Stimulated activated CD4-positive, alpha-beta T cell treated with anti-CD3 and anti-CD28 coated beads, Interleukin-4, amount 100 ng/mL, for 4 hours (primary cell): ENCODE measurements at places on chromosomes 6 and 20.

DNA sequence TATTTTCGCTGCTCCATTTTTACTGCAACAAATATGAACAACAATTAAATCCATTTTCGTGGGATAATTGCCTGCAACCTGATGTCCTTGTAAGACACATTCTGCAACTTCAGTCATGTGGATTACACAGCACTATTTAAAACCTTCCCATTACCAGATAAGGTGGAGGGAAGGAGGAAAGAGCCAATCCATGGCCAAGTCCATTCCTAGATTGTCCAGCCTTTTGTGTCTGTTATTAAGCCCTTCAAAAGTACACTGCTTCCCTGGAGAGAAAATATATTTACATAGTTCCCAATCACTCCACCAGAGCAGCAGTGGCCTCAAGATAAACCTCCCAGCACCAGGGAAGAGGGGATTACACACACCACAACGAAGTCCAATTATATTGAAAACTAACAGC lies 347.9 kb downstream of the CDH26 start:
- no peak for DNase-seq

DNA sequence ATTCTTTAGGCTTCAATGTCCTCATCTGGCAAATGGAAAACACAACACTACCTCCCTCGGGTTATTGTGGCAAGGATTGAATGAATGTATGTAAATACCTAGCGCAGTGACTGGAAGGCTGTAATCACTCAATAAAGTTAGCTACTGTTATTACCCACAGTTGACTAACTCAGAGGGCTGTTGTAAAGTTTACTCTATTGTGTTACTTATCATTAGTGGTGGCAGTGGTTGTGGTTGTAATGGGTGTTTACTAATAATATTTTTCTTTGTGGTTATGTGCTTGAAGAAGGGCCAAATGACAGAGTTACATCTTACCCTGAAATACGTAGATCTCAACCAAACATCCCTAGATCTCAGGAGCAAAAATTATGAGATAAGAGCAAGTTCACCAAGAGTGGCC lies 42.0 kb upstream of the PXDC1 start:
- DNase-seq, result no peak

GRCh38 chr6:10831609-10832008 lies 6.7 kb downstream of the MAK start:
- no peak for DNase-seq

GRCh38 chr20:44836601-44837120 lies 26.3 kb upstream of the RIMS4 start:
- DNase-seq, result no peak

GRCh38 chr6:127460465-127460864 lies 1.3 kb upstream of the KIAA0408 start:
- no peak for DNase-seq

- DNase-seq, result no peak
These were observed 758.3 kb downstream of the HDGFL1 start for GRCh38 chr6:23327621-23328020.

GRCh38 chr20:19889011-19889953 lies 127.9 kb upstream of the NAA20 start:
- DNase-seq, result no peak

GRCh38 chr6:10465629-10466499 lies 51.0 kb upstream of the TFAP2A start:
- no peak for DNase-seq

- no peak for DNase-seq
These were observed 171.8 kb upstream of the AKAP12 start for GRCh38 chr6:151067684-151068596.

GRCh38 chr20:53672484-53673129 lies 79.0 kb upstream of the ZNF217 start:
- DNase-seq, result no peak

DNA sequence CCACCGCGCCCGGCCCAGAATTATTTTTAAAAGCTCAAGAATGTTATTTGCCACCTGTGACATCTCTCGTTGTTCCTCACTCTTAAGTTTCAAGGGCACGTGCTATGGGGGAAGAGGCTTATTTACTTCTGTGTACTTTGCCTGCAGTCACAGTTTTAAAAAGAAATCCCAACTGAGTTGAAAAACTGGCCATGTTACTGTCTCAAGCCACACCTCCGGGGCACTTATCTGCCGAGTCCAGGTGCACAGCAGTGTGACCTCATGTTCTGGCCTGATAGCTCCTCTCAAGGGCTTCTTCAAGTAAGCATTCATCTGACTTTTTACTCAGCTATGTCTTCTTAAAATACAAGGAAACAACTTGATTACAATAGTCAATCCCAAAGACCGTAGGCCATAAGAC lies 34.5 kb downstream of the SHLD1 start:
- no peak for DNase-seq

- no peak for DNase-seq
These were observed 233.5 kb upstream of the AGPAT4 start for GRCh38 chr6:161507375-161507774.

- DNase-seq, result no peak
These were observed 17.4 kb downstream of the ITPR3 start for GRCh38 chr6:33638556-33638955.

DNA sequence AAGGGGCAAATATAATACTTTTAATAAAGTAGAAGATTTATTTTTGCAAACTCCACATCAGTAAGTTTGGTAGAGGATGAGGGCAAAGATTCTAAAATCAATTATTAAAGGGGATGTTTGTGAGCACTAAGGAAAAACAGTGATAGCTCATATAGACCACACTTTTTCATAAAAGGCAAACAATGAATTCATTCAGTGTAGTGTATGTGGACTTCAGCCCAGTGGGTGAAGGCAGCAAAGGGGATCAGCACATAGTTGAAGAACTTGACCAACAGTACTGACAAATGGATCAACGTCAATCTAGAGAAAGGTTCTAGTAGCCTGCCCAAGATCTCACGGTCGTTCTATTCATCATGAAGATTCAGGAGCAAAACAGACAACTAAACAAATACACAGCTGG lies 45.3 kb downstream of the MAK start:
- no peak for DNase-seq

DNA sequence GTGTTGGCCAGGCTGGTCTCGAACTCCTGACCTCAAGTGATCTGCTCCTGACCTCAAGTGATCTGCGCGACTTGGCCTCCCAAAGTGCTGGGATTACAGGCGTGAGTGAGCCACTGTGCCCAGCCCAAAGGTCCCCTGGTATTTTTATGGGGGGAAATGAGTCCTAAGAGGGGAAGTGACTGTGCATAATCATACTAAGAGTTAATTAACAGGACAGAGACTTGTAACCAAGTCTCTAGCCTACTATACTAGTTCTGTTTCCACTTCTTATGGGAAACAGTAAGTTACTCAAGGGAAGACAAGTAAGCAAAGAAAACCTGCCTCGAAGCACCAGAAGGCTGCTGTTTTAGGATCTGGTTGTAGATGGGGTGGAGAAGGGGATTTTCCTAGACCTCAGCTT lies 27.9 kb downstream of the TCF15 start:
- DNase-seq, result no peak

DNA sequence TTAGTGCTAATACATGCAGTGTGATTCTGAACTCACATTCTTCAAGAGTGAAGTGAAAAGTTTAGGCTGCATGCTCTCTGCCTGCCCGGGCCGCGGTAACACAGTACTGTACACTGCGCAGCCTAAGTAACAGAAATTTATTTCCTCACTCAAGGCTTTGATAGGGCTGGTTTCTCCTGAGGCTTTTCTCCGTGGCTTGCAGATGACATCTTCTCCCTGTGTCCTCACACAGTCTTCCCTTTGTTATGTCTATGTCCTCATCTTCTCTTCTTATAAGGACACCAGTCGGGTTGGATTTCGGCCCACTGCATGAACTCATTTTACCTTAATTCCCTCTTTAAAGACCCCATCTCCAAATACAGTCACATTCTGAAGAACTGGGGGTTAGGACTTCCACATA lies 51.1 kb upstream of the TMEM170B start:
- no peak for DNase-seq

DNA sequence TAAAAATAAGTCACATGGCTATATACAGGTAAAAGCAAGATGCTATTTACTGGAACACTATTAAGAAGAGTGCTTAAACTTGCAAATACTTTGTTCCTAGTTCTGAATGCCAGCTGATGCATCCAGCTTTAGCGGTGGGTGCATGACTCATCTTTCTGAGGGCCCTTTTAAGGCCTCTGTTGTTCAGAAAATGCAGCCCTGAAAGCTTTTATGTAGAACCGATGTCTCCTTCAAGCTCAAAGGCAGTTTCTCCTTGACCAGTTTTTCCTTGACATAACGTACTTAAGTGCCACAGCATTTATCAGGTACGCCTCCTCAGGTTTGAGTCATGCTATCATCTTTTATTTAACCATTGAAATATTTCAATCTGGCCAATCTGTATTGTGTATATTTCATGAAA lies 82.8 kb downstream of the MLIP start:
- no peak for DNase-seq

- peak; percentile 54 for DNase-seq
These were observed 23.9 kb upstream of the ASXL1 start for GRCh38 chr20:32333988-32334885.

DNA sequence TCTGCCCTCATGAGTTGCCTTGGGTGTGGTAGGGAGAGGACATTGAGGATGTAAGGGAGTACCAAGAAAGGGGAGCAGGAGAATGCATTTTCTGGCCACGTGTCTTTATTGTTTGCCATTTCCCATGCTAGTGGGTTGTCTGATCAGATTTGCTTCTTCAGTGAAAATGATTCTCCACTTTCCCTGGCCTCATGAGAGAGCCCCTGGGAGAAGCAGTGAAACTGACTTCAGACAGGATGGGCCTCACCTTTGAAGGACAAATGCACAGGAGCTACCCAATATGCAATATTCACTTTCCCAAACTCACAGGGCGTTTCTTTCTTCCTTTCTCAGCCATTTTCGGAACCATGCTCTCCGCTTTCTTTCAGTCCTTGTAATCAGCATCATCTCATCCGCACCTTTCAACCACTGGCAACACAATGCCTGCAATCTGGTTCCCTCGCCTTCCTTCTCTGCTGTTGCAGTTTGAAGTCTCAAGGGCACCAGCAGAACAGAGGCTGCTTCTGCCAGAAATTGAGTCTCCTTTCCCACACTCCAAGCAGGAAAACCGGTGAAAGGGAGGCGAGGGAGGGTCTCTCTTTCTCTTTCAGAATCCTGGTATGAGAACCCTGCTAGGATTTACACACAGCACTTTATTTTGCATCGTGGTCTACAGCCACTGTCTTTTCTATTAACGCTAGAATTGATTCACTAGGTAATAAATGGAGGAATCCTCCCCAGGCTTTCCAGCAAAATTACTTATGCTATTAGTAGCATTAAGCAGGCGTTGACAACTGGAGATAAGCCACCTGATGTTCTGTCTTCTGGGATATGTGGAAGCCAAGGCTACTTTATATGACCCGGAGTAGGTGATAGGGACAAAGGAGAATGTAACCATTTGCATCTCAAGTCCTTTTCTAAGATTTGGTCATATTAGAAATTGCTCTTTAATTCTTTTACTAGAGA lies 62.0 kb upstream of the FAM184A start:
- no peak for DNase-seq

DNA sequence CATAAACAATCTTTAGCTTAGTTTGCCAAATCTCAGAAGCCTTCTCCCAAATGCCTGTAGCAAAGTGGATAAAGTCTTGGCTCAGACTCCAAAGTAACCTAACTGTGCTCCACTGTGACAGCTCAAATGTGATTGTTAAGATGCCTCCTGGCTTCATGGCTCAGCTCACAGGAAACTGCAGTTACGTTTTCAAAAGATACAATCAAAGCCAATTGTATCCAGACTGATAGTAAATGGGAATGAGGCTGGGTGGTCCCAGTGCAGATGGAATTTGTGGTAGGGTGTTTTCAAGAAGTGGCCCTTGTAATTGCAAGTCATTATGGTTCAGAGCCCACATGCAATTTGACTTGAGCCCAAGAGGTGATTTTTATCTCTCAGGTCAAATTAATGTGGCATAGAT lies 151.2 kb upstream of the TAB2 start:
- no peak for DNase-seq

DNA sequence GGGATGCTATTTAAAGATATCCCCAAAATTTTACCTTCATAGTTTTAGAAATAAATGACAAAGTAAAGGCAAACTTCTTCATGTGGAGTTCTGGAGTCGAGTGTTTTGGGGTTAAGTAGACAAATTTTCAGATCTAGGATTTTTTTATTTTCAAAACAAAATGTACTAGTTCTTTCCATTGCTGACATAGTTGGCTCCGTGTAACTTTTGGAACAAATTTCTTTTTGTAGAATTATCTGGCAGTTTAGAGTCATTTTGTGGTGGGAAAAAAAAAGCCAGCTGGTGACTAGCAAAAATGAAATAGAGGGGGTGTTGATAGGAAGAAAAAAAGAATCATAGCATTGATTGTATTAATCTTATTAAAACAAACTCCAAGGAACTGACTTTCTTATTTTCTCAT lies 131.6 kb upstream of the TCF21 start:
- DNase-seq, result no peak

GRCh38 chr6:44035621-44036020 lies 91.6 kb downstream of the MRPL14 start:
- DNase-seq, result no peak

DNA sequence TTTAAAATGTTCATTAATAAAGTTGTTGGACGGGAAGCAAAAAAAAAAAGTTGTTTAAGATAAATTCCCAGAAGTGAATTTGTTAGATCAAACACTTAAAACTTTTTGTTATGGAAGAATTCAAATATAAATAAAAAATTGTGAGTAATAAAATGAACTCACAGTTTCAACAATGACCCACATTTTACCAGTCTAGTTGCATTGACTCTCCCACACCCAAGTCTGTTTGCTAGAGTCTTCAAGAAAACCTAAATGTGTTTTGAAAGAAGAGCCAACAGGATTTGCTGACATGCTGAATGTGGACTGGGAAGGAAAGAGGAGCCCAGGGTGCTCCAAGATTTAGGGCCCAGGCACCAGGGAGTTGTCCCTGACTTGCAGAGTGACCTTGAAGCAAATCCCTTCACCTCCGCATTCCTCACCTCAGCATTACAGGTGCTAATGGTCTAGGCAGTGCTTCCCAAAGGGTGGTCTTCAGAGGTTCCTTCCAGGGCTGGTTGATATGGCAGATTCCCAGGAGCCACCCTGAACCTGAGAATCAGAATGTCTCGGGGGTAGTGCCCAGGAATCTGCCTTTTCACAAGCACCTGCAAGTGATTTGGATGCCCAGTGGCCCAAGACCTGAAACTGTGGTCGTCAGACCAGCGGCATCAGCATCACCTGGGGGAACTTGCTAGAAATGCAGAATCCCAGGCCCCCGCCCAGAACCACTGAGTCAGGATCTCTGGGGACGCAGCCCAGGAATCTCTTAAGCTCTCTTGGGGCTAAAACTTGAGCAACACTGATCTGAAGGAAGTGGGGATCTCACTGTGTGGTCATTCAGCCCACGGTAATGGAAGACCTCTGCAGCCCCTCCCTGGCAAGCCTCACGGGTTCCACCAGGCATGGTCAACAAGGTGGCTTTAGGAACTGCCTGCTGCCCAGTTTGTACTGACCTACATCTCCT lies 31.1 kb downstream of the POFUT1 start:
- no peak for DNase-seq

- DNase-seq, result no peak
These were observed 6.6 kb downstream of the GMPR start for GRCh38 chr6:16244869-16245451.

DNA sequence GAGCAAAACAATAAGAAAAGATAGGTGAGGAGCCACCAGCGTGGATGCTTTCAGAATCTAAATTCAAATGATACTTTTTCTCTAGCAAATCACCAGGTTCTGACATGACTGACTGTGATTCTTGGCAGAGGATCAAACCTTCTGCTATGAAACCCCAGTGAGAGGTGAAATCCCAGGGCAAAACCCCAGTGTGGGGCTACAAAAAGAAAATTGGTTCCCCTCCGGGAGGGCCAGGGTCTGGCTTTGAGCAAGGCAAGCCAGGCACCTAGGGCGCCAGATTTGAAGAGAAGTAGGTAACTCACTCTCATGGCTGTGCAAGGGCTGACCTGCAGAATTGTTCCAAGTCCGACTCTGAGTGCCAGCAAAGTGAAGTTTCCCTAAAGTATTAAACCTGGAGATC lies 20.2 kb upstream of the RALGAPA2 start:
- DNase-seq, result no peak
